ENCODE measurements at places on chromosomes 6 and 20.

- no peak for DNase-seq
Observed at GRCh38 chr6:105482921-105483320, 80.0 kb upstream of the PREP start.

DNA sequence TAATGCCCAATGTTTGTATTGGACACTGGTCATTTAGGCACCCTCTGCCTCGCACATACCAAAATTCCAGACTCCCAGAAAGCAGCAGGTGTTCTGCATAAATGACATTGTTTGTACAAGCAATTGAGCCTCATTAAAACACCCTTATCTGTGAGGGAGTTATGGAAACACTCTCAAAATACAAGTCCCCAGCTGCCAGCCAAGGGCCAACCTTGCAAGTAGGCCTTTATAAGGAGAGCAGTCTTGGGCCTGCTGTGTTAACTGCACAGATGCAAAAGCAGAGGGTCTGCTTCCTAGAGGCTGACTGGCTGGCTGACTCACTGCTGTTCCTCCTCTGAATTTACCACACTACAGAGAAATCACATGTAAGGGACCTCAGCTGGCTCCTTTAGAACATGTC is 150.4 kb upstream of the HMGN3 start:
- DNase-seq = no peak

GRCh38 chr6:71254323-71254722 is 34.3 kb upstream of the OGFRL1 start:
- DNase-seq = no peak

DNA sequence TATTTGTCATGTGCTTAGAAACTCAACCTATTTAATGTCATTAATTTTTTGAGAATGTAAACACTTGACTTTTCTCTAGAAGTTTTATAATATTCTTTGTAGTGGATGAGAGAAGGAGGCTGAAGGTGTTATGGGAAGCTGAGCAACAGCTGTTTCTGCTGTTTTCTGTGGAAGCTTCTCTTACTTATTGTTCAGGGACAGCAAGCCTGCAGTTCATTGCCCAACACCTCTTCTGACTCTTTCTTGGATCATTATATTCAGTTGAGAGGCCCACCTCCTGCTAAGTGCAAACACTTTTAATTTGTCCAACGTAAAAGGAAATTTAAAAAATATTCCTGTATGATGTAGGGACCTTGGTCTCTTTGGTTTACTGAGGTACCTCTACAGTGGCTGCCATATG is 12.0 kb upstream of the ADGRF4 start:
- no peak for DNase-seq

DNA sequence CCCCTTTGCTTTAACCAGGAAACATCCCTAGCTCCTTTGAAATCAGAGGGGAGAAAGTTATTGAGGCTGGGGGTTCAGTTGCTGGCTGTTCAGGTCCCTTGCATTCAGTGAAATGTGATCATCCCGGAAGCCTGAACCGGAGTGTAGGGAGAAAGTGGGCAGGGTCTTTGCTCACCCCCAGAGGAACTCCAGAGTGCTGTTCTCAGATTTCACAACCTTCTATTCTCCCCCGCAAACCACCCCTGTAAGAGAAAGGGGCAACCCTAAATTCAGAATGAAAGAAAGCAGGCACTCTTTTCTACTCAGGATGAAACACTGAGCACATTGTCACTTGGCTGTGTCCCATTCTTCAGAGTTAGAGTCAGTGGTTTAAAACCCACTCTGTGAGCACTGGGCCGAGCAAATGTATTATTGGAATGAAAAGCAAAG is 139.8 kb downstream of the KHDC1L start:
- DNase-seq = no peak

DNA sequence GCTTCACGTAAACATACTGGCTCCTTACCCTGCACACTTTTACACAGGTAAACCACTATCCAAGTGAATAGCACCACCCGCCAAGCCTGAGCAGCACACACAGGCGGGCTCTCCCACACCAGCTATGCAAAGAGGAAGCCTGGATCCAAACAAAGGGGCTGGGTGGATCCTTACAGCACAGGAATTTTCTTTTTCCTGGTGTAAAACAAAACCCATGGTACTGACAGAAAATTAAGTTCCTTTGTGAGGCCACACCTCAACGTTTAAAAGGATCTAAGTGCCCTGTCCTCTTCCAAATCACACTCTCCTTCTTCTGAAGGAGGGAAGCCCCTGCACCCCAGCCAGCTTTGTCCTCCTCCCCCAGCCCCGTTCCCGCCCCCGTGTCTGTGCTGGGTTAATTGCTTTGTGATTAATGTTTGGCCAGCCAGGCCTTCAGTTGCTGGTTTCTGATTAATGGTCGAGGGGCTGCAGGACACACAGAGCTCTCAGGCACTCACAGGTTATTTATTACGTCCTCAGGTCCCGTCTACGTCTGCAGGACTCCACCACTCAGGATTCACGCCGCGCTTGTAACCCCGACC is 6.1 kb downstream of the DACT2 start:
- DNase-seq = no peak

DNA sequence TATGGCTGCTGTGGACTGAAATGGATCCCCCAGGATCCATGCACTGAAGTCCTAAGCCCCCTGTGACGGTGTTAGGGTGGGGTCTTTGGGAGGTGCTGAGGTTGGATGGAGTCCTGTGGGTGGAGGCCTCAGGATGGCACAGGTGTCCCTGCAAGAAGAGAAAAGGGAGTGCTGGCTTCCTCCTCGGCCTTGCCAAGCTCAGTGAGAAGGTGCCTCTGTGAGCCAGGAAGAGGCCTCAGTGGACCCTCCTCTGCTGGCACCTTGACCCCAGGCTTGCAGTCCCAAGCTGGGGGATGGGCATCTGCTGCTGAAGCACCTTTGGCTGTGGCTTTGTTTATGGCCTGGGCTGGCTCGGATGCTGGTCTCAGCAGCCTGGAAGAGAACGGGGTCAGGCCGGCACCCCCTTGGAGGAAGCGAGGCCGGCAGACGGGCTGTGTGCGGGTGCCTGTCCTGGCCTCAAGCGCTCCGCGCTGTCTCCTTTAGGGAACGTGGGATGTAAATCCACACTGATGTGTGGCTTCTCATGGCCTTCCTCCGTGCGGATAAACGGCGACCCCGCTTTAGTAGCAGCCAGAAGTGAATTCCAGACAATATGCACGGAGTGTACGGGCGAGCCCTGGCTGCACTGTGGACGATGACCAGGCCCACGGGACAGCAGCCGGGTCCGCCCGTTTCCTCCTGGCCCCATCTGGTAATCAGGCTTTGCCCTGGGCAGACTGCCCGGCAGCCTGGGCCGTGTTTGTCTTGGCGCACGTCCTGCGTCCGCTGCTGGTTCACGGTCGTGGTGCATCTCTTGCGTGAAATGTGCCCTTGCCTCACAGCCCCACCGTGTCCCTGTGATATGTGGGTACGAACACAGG is 182.6 kb downstream of the ERMARD start:
- no peak for DNase-seq

DNA sequence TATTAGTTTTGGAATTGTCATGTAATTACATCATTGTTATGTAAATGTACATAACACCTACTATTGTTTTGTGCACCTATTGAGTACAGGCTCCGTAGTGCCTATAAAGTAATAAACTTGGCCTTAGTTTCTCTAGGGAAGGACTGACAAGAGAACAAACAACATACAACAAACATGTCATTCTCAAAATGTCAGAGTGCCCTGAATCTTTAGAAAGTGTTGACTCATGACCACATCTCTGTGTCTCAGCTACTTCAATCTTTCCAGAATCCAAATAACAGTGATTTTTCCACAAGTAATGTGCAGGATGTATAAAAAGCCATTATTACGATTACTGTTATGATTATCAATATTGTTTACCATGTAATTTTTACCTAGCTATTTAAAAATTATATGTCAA is 17.2 kb downstream of the LAMP5 start:
- DNase-seq = no peak

DNA sequence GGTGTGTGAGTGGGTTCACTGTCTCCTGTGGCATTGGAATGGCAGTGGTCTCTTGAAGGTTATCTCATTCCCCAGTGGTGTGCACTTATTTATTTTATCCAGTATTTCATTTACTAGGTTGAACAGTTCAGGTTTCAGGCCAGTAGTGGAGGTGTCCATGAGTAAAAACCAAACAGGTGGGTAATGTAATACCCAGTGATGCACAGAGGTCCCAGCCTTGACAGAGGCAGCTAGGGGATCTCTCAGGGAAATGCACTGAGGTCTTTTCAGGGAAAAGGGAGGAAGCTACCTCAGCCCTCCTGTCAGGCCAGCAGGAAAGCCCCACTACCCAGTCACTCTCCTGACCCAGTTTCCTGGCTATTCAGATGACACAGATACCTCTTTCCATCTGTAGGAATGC is 403.6 kb downstream of the UTRN start:
- DNase-seq = no peak

- DNase-seq = no peak
Observed at GRCh38 chr6:25463441-25463840, 184.3 kb downstream of the CARMIL1 start.

GRCh38 chr6:132853059-132853458 is 38.7 kb downstream of the RPS12 start:
- DNase-seq = no peak

DNA sequence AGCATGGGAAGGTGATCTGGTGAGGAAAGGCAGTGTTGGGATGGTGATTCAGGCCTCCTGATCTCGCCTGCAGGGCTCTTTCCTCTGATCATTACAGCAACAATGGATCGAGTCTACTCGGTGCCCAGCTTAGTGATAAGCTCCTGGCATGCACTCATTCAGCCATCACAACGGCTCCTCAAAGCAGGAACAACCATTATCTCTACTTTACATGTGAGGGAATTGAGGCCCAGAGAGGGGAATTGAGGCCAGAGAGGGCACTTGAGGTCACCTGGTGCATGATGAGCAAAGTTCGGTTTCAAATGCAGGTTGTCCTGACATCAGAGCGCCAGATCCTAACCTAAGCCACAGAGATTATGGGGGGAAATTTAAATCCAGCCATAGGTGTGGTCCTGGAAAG is 42.0 kb upstream of the BPIFA2 start:
- DNase-seq = no peak

- no peak for DNase-seq
Observed at GRCh38 chr6:33994472-33995308, 151.2 kb downstream of the GRM4 start.

All from CD4-positive, alpha-beta T cell treated with Interleukin-10 for 1 hour (primary cell).